Ureter (tissue), 1 donor: ENCODE measurements at places on chromosomes 3 and 15. TPM values are rescaled to one million over a fixed set of nuclear protein-coding genes. Genes with fewer than 3 reads are reported as not detected.

The SIDT1 gene
- 61.6 TPM for total RNA-seq

- DNase-seq = no peak
Observed at GRCh38 chr3:59368900-59369675, 319.3 kb upstream of the CFAP20DC start.

- DNase-seq = no peak
Observed at GRCh38 chr15:57221134-57221533, 155.2 kb upstream of the CGNL1 start.

- no peak for DNase-seq
Observed at GRCh38 chr15:27196691-27197090, 225.7 kb downstream of the GABRG3 start.

DNA sequence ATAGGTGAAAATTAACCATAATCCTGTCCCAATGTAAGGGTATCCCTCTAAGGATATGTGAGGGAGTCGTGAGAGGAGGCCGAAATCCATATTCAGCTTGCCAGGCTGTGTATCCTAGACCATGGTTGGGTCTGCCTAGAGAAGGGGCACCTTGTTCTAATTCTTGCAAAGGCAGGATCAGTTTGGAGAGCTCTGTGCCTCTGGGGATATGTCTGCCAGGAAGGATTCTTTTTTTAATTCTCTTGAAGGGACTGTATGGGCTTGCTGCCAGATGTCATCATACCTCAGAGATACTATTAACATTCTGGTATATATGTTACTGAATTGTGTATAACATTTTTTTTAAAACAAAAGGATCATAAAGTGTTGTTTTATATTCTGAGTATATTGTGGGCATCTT is 2.4 kb downstream of the ATP1B3 start:
- no peak for DNase-seq

- DNase-seq = no peak
Observed at GRCh38 chr3:125431912-125432790, 57.0 kb upstream of the ZNF148 start.

GRCh38 chr3:278300-279064 is 81.9 kb downstream of the CHL1 start:
- no peak for DNase-seq

GRCh38 chr3:19961960-19962359 is 15.1 kb downstream of the RAB5A start:
- no peak for DNase-seq

The IGDCC3 gene
- 1.6 TPM for total RNA-seq

- DNase-seq = no peak
Observed at GRCh38 chr3:194865061-194865460, 179.4 kb downstream of the FAM43A start.

DNA sequence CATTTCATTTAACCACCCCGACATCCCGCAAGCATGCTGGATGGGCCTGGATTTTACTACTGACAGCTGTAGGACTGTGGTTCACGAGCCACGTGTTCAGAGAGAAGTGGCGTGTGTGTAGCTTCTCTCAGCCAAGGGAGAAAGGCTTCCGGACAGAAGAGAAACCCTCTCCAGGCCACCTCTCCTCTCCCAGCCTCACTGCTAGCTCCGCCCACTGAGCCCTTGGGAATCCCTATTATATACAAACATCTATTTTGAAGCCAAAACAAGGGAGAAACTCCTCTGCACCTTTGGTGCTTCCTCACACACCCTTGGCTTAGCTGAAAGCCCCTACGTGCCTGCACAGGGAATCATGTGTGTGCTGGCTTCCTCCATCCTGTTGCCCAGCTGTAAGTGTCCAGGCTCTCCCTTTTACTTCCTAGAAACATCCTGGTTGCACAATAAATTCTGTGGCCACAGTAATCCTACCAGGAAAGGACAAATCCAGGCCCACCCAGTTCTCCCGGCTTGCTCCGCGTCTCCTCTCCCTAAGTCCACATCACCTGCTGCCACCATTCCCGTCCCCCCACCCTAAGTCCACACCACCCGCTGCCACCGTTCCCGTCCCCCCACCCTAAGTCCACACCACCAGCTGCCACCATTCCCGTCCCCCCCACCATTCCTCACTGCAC is 30.5 kb downstream of the PCSK6 start:
- no peak for DNase-seq

- DNase-seq = no peak
Observed at GRCh38 chr3:180287703-180288102, 251.0 kb upstream of the PEX5L start.

- DNase-seq = no peak
Observed at GRCh38 chr3:157129803-157130466, 30.0 kb downstream of the CCNL1 start.

DNA sequence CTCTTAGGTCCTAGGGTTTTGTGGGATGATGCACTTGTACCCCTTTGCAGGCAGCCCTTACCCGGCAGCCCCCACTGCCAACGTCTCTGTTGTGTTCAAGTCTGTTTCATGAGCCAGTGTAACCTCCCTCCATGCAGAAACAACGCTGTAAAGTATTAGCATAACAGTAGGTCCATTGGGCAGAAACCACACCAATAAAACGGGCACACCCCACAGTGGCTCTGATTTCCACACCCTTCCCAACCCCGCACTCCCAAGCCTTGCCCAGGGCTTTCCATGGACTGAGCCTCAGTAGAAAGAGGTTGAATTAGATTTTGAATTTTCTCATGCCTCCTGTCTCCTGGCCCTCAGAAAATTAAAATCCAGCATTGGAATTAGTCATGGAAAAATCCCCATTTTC is 124.5 kb downstream of the CACNA1D start:
- DNase-seq = no peak

DNA sequence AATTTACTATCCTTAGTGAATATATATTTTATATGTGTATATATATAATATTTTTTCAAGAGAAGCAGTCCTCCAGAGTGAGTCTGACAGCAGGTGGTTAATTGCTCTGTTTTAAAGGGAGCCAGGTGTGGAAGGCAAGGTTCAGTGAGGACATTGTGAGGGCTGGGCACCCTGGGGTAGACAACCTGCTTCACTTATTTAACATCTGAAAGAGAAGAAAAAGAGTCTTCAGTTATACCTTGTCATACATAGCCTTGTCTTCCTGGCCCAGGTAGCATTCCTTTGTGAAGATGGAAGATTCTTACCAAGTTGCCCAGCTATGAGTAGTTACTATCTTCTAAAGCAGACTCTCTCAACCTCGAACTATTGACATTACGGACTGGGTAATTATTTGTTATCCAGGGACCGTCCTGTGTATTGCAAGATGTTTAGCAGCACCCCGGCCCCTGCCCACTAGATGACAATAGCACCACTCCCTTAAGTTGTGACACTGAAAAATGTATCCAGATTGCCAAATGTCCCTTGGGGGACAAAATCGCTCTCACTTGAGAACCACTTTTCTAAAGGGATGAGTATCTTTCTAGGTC is 336.0 kb upstream of the TRIM42 start:
- DNase-seq = no peak

The SEMA3F gene
- 132 TPM for total RNA-seq

The ZNF106 gene
- total RNA-seq = 58.9 TPM

The USP50 gene
- 1.2 TPM for total RNA-seq

DNA sequence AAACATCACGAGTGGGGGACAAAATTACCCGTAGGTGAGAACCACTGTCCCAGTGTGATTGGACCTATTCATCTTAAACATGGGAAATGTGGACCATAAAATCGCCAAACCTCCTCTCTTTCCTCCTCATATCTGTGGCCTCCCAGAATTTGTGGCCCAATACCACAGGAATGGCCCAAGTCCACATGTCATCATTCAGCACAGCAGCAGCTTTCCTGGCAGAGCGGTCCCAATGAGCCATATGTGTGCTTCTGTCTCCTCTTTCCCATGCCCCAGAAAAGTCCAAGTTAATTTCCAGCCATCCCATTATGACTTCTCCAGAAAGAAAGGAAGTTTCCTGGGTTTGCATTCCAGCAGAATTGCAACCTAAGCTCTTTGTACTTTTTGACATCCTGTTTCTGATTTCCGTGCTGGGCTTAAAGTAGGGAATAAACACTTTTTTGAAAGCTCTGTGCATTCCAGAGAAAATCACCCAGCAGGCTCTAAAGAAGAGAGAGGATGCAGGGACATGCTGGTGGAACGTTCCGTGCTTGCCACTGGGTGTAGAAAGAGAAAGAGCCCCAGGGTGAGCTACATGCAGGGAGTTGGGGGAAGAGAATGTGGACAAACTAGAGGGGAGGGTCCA is 259.4 kb upstream of the PROK2 start:
- DNase-seq = no peak

GRCh38 chr15:86040356-86041033 is 39.2 kb upstream of the AGBL1 start:
- no peak for DNase-seq

- no peak for DNase-seq
Observed at GRCh38 chr3:140187656-140188221, 252.8 kb downstream of the CLSTN2 start.

The TIGIT gene
- 0.78 TPM for total RNA-seq

GRCh38 chr15:49343546-49343945 is 79.5 kb upstream of the FGF7 start:
- no peak for DNase-seq

- no peak for DNase-seq
Observed at GRCh38 chr15:80183886-80184285, 31.1 kb downstream of the FAH start.

The RTP3 gene
- not detected for total RNA-seq

The CDAN1 gene
- 13.3 TPM for total RNA-seq

The SENP5 gene
- total RNA-seq = 44.0 TPM

GRCh38 chr3:160217675-160218074 is 7.5 kb upstream of the C3orf80 start:
- DNase-seq = no peak

DNA sequence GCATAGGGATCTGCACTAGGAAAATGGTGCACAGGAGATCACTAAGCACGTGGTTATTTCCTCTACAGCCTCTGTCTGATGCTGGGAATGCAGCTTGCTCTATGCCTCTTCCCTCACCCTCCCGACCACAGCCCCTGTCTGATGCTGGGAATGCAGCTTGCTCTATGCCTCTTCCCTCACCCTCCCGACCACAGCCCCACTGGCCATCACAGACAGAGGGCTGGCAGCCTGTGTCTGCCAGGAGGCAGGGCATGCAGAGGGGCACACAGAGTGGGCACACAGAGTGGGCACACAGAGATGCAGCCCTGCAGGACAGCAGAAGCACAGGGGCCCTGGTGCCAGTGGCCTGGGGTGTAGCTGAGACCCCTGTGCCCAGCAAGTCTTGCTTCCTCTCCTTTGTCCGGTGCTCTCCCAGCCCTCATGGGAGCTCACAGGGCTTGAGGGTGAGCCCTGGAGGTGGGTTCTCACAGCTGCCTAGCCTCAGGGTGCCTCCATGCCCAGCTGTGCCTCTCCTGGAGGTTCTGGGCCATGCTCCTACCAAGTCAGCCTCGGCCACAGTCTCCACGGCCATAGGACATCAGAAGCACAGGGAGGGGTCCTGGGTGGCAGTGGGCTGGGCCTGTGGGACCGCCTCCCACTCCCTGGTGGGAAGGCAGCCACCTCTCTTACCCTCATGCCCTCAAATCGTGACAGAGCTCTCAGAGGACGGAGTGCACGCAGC is 65.8 kb downstream of the EXOG start:
- DNase-seq = no peak

DNA sequence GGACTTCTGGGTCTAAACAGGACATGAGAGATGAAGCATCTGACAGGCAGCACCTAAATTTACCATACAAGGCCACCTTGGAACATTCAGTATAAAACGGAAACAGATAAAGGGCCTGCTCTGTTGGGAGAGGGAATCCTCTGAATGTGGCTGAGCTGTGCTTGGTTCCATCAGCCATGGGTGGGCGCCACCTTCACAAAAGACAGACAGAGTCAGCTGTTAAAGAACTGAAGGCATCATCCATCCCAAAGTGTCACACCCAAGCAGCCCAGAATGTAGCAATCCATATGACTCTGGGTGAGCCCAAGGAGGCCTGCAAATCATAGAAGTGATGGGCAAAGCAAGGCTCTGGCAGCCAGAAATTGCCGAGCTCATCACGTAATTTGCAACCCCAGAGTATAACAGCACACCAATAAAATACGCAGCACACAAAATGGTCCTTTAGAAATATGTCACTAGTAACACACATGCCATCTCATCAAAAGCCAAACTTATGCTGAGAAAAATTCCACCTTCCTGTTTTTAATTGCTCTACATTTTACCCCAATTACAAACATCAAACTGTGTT is 24.8 kb upstream of the RBP1 start:
- DNase-seq = no peak

- no peak for DNase-seq
Observed at GRCh38 chr3:36546226-36546625, 165.9 kb downstream of the STAC start.
